ENCODE measurements at places on chromosomes 6 and 20. TPM values are rescaled to one million over a fixed set of nuclear protein-coding genes. Genes with fewer than 3 reads are reported as not detected.

GRCh38 chr20:59403962-59404314, 103.5 kb downstream of the EDN3 start:
- no peak for DNase-seq

DNA sequence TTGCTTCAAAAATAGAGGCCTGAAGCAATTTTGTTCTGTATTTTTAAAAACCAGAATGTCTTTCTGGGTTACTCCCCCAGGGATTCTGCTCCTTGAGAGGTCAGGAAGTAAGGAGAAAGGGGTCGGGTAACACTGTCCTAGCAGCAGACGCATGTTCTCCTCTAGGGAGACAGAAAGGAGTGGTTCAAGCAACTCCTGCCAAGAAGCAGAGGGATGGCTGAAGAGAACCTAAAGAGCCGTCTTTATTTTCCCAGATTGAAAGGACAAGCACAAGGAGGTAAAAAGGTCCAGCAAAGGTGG, 58.0 kb upstream of the SLC4A11 start:
- DNase-seq, result no peak

DNA sequence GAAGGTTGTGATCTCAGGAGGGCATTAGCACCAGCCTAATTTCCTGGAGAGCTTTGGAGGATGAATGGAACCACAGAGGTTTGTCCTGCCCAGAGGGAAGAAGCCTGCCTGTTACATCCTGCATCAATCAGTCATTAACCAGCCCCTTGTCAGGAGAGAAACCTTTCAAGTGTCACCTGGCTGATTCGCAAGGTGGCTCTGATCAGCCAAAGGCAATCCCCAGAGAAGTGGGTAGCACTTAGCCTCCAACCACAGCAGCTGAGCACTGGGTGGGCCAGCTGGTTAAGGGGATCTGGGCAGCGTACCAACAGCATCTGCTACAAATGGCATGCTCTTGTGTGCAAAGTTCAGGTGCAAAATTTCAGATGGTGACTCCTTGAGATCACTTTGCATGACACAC, 26.9 kb downstream of the ANKEF1 start:
- DNase-seq, result no peak

DNA sequence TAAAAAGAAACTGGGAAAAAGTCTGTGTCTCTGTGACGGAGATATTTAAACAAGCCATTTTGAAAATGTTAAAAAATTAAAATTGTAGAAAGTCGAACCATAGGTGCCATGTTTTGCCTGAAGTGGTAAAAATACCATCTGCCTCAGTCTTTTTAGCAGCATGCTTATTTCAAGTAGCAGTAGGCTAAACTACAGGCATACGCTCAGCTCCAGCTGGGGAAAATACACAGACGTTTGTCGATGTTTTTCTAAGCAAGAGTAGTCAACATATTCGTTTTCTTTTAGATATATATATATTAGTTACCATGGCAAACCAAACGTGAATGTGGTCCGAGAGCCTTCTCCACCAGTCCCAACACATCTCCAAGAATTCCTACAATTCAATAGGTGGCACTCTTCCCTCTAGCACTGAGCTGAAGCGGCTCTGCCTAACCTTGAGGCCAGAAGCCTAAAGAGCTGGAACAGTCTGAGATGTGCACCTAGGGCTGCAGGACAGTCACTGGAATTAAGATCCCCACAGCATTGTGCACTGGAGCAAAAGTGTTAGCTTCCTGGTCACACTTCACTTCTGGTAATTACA, 70.2 kb upstream of the BEND3 start:
- peak; percentile 12 for DNase-seq

GRCh38 chr20:1897965-1898464, 2.8 kb downstream of the SIRPA start:
- peak; percentile 60 for DNase-seq

- DNase-seq, result peak; percentile 57
Observed at GRCh38 chr20:10218536-10219451, at the start of gene SNAP25. TSS of gene SNAP25 (plus strand) at chr20:10218830. CDS start at chr20:10275492, 56,662 bp downstream.

GRCh38 chr6:63813566-63814120, 178.0 kb downstream of the PHF3 start:
- DNase-seq, result no peak

The TBXT gene
- total RNA-seq, result not detected

GRCh38 chr20:32991383-32991782, 12.8 kb downstream of the SUN5 start:
- DNase-seq, result no peak

Measured in fibroblast of the aortic adventitia (primary cell).